ENCODE measurements at places on chromosomes 1 and 21. TPM values are rescaled to one million over a fixed set of nuclear protein-coding genes. Genes with fewer than 3 reads are reported as not detected.

ADAMTS1 gene
- 0.10 TPM for total RNA-seq

CTBS gene
- total RNA-seq = 6.4 TPM

EXTL1 gene
- total RNA-seq = not detected

CHRM3 gene
- 0.09 TPM for total RNA-seq

ARHGEF2 gene
- total RNA-seq = 33.7 TPM

Measured in A549 treated with AZD2906 at 1 μM for 4 hours (cell line).